ENCODE measurements at places on chromosomes 4 and X.

DNA sequence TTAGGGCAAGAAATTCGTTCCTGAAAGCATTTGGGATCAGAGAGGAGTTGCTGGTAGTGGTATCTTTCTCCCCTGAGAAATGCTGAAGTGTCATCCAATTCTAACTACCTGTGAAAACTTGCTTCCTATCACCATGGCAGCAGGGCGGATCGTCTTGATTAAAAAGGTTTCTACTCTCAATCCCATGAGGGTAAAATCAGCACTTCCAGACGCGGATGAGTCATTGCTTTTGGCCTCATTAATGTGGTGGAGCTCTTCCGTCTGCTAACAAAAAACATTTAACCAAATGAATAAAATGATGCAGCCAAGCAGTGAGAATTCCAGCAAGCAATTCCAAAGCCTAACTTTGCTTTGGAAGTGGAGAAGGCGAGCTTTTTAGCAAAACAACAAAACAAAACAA, 325.6 kb downstream of the CAMK2D start:
- no peak for DNase-seq

GRCh38 chr4:73248416-73248815, 10.2 kb downstream of the ANKRD17 start:
- DNase-seq, result no peak

DNA sequence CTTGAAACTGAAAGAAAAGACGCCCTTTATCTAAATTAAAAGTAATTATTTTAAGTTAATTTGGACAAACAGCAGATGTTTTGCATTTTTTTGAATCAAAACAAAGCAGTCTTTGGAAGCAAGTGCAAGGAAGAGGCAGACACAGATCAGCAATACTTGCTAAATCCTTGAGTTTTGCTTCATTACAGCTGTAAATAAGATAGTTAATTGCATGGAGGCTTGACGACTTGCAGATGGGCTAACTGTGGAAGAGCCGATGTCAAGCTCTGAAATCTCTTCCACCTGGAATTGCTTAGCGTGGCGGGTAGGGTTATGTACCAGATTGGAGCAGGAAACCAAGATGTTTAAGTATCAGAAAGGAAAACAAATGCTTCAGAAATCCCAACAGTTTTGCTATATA, 148.8 kb downstream of the POLA1 start:
- DNase-seq, result no peak

DNA sequence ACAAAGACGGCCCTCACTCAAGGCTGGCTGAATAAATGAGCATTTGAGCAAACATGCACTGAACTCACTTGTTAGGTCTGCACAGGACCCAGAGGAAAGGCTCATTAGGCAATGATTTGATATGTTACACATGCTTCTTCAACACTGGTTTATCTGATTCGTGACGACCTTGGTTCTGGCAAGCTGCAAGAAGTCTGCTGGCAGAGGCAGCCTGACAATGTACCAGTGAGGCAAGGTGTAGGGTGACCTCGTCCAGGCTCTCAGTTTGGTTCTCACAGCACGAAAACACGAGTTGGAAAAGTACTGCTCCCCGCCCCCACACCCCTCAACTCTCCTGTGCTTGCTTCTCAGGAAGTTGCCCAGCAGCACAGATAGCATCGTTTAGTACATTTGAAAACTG, 63.1 kb upstream of the CITED1 start:
- no peak for DNase-seq

DNA sequence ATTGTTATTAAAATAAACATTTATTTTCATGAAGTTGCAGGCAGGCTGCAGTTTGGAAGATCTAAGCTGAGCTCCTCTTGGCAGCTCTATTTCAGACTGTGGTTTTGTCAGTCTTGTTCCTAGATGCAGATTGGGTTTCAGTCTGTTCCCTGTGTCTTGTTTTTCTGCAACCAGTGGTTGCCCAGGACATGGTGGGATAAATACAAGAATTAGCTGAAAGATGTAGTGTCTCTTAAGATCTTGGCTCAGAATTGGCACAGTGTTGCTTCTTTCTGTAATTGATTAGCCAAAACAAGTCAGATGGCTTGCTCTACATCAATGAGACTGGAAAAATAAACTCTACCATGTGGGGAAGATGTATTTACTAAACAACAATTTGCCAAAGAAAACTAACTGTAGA, 283.0 kb upstream of the BOD1L1 start:
- no peak for DNase-seq

- DNase-seq, result no peak
Measured at GRCh38 chrX:40102393-40103381, 4.9 kb upstream of the BCOR start.

DNA sequence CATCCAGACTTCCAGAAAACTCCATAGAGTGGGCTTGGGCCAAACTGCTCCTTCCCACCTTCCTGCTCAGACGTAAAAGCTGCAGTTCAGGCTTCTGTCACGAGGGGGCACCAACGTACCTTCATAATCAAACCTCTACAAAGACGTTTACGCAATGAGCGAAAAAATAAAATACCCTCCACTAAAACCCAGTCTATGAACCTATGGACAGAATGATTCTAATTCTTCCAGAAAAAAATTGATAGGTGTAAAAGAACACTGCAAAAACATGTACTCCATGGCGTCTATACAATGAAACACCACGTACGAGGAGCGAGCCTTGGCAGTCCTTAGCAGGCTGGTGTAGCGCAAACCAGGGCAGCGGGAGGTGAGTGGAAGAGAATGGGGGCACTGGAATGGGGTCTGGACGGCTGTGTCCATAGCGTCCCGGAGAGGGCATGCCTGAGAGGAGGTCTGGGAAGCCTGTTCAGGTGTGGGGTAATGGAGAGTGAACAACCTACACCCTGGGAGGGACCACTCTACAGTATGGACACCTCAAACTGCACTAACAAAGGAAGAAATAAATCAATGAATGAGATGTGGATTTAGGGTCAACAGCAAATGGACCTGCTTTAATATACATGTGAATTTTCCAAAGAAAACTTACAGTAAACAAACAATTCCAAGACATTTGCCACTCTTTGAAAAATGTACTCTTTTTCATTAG, 14.4 kb upstream of the RAB40A start:
- DNase-seq, result peak; percentile 67

DNA sequence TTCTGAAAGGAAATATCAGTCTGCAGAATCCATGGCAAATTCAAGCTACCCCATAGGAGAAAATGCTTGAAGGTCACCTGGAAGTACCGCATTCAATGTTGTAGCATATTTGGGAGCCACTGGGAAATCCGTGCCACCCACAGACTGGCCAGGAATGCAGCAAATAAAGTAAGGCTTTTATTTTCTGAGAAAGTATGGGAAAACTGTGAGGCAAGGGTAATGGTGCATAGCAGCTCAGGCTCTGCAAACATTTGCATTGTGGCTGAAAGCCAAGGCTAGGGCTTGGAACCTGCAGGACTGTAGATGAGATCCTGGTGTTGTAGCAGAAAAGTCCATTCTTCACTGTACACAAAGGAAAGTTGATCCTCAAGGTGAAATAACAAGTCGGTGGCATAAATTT, 450.9 kb upstream of the NR3C2 start:
- DNase-seq, result no peak

DNA sequence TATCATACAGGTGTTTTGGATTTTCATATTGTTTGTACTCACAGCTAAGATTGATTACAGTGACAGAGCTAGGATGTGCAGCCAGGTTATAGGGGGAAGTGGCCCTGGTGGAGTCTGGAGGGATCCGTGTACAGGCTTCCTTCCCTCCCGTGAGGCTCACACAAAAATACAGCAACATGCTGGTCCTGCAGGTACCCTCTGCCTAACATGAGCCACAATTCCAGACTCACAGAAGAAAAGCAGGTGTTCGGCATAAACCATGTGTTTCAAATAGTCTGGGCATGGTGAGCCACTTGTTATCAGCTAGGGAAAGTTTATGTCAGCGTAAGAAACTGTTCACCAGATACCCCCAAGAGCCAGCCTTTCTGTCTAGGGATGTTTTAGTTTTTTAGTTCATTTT, 82.9 kb downstream of the HTT start:
- no peak for DNase-seq

- no peak for DNase-seq
Measured at GRCh38 chr4:30867427-30867826, 147.3 kb downstream of the PCDH7 start.

GRCh38 chr4:84583876-84584380, 1.0 kb downstream of the CDS1 start:
- no peak for DNase-seq

DNA sequence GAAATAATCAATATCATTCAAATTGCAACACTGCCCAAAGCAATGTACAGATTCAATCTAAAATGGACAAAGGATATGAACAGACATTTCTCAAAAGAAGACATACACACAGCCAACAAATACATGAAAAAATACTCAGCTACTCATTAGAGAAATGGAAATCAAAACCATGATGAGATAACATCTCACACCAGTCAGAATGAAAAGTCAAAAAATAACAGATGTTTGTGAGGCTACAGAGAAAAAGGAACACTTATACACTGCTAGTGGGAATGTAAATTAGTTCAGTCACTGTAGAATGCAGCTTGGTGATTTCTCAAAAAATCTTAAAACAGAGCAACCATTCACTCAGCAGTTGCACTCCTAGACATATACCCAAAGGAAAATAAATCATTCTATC, 205.2 kb downstream of the DKK2 start:
- DNase-seq, result no peak

- DNase-seq, result no peak
Measured at GRCh38 chr4:18397681-18398390, 376.3 kb upstream of the LCORL start.

- DNase-seq, result no peak
Measured at GRCh38 chrX:133435544-133436124, 20.3 kb upstream of the GPC4 start.

GRCh38 chr4:145909773-145910172, 28.9 kb downstream of the ZNF827 start:
- no peak for DNase-seq

GRCh38 chr4:43234626-43235415, 342.3 kb downstream of the GRXCR1 start:
- no peak for DNase-seq

DNA sequence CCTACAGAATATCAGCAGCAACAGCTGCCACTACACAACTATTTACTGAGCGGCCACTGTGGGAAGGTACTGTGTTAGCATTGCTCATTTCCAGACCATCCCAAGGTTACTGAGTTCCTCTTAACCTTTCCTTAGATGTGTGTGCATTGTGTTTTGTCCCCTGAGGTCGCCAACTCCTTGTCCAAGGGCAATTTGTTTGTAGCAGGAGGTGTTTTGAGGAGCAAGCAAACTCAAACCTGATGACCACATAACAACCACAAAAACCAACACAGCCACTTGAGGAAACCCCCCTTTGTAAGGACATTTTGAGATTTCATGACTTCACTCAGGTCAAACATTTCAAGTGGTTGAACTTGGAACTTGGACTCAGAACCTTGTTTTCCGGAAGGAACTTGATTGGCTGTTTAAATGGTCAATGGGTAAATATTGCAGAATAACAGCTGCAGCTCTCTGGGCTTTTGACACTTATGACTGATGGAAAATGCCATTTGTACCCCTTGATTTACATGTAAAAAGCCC, 122.3 kb downstream of the MID1IP1 start:
- DNase-seq, result no peak

GRCh38 chr4:699816-700580, 5.6 kb upstream of the PCGF3 start:
- DNase-seq, result no peak

GRCh38 chrX:132561483-132561882, 72.6 kb upstream of the MBNL3 start:
- no peak for DNase-seq

DNA sequence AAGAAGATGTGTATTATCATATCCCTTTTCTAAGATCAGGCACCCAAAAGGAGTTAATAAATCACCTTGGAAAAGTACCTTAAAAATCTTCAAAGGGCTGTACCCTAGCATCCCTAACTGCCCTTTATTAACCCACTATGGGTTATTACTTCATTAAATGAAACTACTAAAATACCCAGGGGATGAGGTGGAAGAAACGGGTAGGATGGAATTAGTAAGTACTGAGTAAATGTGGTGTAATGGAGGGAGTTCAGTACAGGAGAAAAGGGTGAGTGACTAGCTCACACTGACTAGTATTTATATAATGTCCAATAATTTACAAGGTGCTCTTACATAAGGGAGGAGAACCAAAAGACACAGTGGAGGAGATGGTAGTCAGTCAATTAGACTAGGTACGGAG, 51.0 kb upstream of the RASGEF1B start:
- DNase-seq, result no peak

GRCh38 chr4:56132835-56133234, 184.1 kb downstream of the CEP135 start:
- no peak for DNase-seq

- DNase-seq, result no peak
Measured at GRCh38 chrX:105502336-105502735, 281.8 kb upstream of the TEX13A start.

DNA sequence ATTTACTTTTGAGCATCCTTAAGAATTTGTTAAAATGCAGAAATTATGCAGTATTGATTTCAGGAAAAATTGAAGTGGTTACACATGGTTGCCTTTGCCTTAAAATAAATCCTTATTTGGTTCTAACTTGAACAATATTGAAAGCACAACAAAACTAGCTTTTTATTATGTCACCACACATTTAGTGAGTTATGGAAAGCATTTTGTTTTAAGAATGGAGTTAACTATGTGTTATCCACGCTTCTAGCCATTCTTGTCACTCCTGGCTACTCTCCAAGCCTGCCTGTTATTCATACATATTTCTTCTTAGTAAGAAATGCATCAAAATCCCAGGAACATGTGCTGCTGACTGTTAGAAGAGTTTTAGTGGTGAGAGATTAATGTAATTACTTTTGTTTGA, 73.9 kb downstream of the FAT4 start:
- DNase-seq, result no peak

DNA sequence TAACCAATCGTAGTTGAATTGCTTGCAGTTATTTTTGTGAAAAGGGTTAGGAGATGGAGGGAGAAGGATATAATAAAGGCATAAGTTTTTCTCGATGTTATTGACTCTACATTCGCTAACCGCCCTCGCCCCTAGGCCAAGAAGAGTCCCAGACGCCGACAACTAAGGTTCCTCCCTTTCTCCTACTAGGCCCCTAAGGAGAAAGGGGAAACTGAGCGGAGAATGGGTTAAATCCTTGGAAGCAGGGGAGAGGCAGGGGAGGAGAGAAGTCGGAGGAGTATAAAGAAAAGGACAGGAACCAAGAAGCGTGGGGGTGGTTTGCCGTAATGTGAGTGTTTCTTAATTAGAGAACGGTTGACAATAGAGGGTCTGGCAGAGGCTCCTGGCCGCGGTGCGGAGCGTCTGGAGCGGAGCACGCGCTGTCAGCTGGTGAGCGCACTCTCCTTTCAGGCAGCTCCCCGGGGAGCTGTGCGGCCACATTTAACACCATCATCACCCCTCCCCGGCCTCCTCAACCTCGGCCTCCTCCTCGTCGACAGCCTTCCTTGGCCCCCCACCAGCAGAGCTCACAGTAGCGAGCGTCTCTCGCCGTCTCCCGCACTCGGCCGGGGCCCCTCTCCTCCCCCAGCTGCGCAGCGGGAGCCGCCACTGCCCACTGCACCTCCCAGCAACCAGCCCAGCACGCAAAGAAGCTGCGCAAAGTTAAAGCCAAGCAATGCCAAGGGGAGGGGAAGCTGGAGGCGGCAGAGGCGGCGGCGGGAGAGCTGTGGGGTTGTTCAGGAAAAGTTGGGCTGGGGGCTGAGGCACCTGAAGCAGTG, 5.9 kb downstream of the ATOH1 start:
- peak; percentile 70 for DNase-seq

- no peak for DNase-seq
Measured at GRCh38 chr4:148076964-148077363, 345.1 kb downstream of the ARHGAP10 start.
